ENCODE measurements at places on chromosomes 2 and 18.
A peak's percentile ranks its signal among the peaks of the same experiment; 100 is the strongest.

DNA sequence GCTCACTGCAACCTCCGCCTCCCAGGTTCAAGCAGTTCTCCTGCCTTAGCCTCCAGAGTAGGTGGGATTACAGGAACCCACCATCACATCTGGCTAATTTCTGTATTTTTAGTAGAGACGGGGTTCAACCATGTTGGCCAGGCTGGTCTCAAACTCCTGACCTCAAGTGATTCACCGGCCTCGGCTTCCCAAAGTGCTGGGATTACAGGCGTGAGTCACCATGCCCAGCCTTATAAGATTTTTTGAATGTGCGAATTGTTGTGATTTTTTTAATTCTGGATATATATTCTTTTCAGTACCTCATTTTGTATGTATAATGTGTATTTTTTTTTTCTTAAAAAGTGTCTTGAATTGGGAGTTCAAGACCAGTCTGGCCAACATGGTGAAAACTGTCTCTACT, 42.0 kb upstream of the CCDC150 start:
- no peak for DNase-seq

- no peak for DNase-seq
These were observed 60.7 kb upstream of the ZNF532 start for GRCh38 chr18:58803978-58804377.

DNA sequence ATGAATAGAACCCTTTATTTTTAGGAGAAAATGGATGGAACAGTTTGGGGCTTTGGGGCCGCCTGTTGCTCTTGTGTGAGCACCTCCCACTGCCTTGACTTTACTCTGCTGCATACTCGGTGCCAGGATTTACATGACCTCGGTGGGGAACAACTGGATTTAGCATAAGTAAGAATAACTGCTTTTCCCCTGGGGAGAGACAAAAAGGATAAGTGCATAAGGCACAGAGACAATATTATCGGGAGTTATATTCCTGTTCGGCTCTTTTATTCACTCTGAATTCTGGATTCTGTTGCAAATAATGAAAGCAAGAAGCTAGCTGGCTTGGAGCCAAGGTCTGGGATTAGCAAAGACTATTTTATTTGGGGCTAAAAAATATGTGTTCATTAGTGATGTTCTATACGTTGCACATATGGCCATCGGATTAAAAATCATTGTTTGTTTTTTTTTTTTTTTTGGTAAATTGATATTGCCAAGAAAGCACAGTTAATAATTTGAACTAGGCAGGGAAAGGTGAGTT, 69.8 kb downstream of the CYBRD1 start:
- no peak for DNase-seq

- no peak for DNase-seq
These were observed 1.7 kb downstream of the PFN4 start for GRCh38 chr2:24121469-24121868.

- peak; percentile 44 for DNase-seq
These were observed at the start of gene LDLRAD4 for GRCh38 chr18:13218368-13218991. Gene LDLRAD4, plus strand, starts transcription at chr18:13218760.

DNA sequence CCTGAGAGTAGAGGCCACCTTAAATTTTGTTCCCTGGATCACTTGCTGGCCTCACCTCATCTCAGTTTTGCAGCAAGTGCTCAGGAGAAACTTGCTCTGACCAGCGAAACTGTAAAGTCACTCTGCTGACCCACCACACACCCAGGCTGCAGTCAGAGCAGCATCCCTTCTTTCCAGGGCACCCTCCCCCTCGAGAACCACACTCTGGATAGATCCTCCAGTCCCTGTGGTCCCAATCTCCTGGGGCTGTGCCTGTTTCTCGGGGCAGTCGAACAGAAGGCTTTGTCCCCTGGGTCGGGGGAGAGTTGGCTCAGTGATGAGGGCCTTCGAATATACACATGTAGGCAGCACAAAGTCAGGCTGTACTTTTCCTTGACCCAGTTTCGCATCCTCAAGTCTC, 18.4 kb downstream of the ST8SIA5 start:
- DNase-seq, result no peak

GRCh38 chr2:185215497-185215896, 523.1 kb upstream of the FSIP2 start:
- DNase-seq, result no peak

- DNase-seq, result no peak
These were observed 1.5 kb upstream of the DLX1 start for GRCh38 chr2:172083628-172084394.

DNA sequence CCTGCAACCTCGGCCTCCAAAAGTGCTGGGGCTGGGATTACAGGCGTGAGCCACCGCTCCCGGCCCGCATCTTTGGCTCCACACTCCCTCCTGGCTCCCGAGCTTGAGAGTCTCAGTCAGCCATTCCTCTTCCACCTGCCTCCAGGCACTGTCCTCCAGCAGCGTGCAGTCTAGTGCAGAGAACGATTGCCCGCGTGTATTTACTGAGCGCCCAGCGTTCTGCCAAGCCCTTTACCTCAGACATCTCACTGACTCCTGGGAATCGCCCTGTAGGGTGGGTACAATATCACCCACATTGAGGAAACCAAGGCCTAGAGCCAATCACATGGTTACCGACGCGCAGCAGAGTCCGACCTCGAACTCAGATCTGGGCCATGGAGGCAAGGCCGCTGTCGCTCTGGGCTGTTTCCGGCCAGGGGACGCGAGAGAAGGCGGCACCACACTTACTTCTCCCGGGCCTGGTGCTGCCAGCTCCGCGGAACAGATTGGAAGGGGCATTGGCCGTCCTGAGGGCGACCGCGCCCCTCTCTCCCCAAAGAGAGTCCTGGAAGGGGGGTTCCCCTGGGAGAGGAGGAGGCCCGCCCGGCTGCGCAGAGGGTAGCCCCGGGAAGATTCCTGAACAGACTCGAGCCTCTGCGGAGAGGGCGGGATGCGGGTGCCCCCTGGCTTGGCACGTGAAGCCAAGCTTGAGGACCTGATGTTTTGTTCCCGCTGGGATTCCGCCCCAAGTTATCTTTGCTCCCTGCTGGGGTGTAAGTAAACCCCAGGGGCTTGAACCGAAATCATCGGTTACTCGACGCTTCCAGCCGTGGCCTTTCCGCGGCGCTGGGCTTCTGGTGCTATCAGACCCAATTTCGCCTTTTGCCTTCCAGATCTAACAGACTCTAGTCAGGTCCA, 5.2 kb upstream of the DLX2 start:
- no peak for DNase-seq

GRCh38 chr2:149155196-149155969, 116.9 kb downstream of the LYPD6B start:
- no peak for DNase-seq

GRCh38 chr2:9473985-9474360, 378 bp upstream of the IAH1 start:
- DNase-seq, result peak; percentile 64

GRCh38 chr2:30683236-30683956, 123.8 kb downstream of the CAPN13 start:
- DNase-seq, result no peak

GRCh38 chr2:234427081-234428061, 69.5 kb downstream of the ARL4C start:
- DNase-seq, result no peak

Data from activated naive CD8-positive, alpha-beta T cell treated with anti-CD3 and anti-CD28 coated beads, Interleukin-2, amount 50 U/mL, for 24 hours (primary cell).